T-helper 1 cell (primary cell): ENCODE measurements at places on chromosomes 11 and 22.

DNA sequence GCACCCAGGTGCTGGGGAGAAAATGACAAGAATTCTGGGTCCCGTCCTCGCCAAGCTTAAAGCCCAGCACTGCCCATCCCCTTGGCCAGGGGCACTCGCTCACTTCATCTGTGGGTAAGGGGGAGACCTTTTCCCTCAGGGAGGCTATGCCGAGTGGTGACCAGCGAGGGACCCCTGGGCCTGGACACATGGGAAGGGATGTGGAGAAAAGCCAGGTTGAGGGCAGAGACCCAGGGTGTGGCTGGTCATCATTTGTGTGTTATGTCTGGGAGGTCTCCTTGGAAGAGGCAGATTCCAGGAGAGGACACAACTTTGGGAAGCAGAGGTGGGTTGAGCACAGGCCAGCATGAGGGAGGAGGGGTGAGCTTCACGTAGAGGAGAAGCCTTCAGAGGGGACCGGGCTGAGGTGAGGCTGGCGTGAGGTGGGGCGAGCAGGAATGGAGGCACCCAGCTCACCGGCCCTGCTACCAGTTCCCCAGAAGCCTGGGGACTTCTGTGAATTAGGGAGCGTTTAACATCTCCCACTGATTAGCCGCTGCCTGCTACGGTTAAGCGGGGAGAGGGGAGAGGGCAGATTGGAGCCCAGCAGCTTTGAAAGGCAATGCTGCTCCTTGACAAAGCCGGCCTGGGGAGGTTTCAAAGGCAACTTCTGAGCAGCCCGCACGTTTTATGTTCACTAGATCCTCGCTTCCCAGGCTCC is 25.8 kb upstream of the NECTIN1 start:
- DNase-seq: no peak

GRCh38 chr22:39439170-39439569 is 17.6 kb upstream of the MGAT3 start:
- no peak for DNase-seq

DNA sequence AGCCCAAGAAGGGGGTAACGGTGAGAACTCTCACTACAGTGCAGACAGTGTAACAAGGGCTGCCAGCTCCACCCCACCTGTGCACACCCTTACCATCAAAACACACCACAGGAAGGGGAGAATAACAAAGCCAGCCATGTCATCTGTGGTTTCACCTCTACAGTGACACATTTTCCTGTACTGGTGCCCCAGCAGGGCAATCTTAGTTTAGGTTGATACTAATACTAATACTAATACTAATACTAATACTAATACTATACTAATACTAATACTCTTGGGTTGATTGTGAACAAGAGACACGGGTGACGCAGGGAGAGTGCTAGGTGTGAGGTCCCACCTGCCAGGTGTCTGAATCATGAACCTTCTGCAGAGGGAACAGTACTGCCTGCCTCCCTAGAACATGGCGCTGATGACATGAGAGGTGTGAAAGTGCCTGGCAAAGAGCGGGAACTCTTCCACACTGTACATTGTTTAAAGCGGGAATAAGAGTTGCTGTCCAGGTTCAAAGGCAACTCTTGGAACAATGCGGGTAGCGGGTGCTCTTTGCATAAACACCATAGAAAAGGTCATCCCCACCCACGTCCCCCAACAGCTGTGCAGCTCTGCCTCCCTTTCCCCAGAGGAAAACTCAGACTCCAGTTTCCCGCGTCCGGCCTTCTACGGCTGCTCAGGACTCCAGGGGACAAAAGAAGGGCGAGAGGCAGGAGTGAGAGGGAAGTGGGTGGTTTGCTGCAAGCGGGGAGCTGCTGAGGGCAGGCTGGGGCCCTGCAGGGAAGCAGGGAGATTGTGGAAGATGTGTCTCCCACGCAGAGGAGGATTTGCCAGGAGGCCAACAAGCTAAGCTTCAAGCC is 25.0 kb upstream of the TMPRSS4 start:
- DNase-seq: peak; percentile 69

DNA sequence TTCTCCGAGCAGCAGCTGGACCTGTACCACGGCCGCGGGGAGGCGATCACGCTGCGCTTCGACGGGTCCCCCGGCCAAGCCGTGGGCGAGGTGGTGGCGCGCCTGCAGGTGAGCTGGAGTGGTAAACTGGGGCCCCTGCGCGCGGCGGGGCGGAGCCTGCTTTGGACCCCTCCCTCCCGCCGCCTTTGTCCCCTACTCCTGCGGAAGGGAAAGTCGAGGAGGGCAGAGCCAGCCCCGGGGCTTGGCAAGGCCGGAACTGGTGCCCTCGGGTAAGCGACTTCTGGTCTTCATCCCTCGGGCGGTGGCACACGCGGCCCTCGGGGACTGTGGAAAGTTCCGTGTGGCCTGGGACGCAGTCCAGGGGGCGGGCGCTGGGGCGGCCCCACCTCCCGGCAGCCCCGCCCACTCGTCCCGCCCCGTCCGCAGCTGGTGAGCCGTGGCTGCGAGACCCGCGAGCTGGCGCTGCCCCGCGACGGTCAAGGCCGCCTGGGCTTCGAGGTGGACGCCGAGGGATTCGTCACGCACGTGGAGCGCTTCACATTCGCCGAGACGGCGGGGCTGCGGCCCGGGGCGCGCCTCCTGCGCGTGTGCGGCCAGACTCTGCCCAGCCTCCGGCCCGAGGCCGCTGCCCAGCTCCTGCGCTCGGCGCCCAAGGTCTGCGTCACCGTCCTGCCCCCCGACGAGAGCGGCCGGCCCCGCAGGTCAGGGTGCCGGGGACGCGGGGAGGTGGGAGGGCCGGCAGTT is 9.2 kb downstream of the SIPA1 start:
- no peak for DNase-seq

- DNase-seq: no peak
These were observed 30.1 kb upstream of the NOX4 start for GRCh38 chr11:89521294-89521693.

- peak; percentile 37 for DNase-seq
These were observed 78.0 kb upstream of the PPARA start for GRCh38 chr22:46072110-46072881.

DNA sequence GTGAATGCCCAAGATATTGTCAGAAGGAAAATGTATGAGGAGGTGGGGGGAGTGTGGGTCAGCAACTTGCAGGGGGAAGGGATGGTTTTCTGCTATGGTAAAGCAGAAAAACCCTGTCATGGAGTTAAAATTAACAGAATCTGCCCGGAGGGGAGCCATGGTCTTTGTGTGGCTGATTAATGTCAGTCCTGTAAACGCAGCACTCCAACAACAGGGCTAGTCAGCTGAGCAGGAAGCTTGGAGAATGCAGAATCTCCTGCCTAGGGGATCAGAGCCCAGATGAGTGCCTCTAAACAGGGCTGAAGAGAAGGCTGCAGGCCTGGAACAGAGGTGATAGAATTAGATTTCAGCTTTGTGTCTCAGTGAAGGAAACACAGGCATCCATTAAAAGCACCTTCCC is 140.9 kb upstream of the MTNR1B start:
- DNase-seq: no peak

GRCh38 chr11:120043328-120043945 is 94.5 kb downstream of the TRIM29 start:
- no peak for DNase-seq

GRCh38 chr11:108393046-108393445 is 74.3 kb downstream of the C11orf65 start:
- no peak for DNase-seq

DNA sequence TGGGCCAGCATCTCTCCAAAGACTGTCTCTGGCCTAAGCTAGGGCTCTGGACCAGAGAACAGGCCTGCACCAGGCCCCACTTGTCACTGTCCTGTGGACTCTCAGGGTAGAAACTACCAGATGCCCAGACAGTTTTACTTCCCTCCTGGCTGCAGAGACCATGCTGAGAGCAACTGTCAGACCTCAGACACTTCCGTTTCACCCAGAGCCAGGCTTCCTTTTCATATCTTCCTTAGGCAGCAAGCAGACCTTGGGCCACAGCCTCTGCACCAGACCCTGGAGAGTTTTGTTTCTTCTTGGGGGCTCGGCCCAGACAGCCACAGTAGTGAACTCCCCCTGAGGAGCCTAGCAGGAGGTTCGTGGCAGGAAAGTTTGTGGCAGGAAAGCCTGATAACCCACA is 12.1 kb upstream of the FCHSD2 start:
- no peak for DNase-seq

DNA sequence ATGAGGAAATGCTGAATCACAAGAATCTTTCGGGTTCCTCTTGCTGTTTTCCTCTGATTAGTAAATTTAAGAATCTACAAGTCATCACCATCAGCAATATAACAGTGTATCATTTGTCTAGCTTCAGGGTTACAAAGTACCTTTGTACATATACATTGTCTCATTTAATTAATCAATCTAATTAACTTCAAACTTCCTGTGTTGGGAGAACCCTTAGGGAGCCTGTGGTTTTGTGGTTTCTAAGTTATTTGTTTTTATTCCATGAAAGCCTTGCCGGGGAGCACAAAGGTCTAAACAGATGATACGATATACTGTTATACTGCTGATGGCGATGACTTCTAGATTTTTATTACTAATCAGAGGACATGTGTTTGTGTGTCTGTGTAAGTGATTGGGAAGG is 41.0 kb downstream of the TIMP3 start:
- no peak for DNase-seq

DNA sequence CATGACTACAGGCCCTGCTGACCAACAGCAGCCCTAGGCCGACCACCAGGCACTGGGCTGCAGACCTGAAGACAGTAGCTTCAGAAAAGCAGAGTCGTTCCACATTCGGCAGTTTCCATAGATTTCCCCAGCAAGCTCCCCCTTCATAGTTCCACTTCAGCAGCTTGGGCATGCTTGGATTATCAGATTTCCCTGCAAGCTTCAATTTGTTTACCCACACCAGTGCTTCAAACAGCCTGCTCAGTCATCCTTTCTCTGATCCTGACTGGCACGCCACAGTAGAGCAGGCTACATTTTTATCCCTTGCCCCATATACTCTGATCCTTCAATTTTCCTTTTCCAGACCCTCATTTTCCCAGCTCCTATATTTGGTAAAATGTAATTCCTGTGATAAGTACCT is 51.1 kb upstream of the CFAP300 start:
- no peak for DNase-seq

DNA sequence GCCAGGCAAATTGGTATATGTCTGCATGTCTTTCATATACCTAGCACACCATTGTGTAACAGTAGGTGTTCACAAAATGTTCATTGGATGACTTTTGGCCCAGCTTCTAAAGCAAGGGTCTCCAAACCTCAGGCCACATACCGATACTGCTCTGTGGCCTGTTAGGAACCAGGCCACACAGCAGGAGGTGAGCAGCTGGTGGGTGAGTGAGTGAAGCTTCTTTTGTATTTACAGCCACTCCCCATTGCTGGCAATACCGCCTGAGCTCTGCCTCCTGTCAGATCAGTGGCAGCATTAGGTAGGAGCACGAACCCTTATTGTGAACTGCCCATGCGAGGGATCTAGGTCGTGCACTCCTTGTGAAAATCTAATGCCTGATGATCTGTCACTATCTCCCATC is 836.6 kb downstream of the NTM start:
- DNase-seq: no peak

- no peak for DNase-seq
These were observed 9.9 kb downstream of the OR6M1 start for GRCh38 chr11:123796226-123796625.

- no peak for DNase-seq
These were observed 117.6 kb upstream of the CRYBB3 start for GRCh38 chr22:25082096-25082495.

DNA sequence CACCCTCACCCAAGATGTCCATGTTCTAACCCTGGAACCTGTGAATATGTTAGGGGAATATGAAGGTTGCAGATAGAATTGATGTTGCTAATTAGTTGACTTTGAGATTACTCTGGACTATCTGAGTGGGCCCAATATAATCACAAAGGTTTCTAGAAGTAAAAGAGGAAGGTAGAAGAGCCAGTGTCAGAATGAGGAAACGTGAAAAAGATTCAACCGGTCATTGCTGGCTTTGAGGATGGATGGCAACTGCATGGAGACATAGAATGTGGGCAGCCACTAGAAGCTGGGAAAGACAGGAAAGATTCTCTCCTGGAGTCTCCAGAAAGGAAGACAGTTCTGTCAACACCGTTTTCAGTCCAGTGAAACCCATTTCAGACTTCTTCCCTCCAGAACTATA is 86.6 kb downstream of the CLPB start:
- DNase-seq: no peak

DNA sequence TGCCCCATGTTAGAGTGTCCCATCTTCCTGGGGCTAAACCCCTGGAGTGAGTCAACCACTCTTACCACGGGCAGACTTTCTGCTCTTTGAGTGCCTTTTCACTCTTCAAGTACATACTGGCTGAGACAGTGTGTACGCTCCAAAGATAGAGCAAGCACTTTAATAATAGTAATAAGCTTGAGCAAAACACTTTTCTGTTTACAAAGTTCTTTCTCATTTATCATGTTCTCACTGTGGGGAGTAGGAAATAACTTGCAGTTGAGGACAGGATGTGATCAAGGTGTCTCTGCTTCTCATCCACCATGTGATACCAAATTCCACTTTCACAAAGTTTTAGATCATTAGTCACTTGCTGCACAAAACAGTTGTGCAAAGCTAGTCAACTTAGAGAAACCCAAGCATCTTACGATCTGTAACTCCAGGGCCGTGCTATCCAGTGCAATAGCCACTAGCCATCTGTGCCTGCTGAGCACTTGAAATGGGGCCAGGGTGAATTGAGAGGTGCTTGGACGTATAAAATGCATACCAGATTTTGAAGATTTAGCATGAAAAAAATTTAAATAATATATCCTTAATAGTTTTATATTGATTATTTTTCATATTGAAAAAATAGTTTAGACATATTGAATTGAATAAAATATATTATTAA is 135.3 kb downstream of the KIF18A start:
- no peak for DNase-seq

GRCh38 chr22:29477723-29478318 is 2.2 kb upstream of the NEFH start:
- no peak for DNase-seq

GRCh38 chr11:24132471-24132870 is 364.4 kb upstream of the LUZP2 start:
- no peak for DNase-seq

- DNase-seq: no peak
These were observed 1123.4 kb upstream of the RAG2 start for GRCh38 chr11:37721485-37721884.

DNA sequence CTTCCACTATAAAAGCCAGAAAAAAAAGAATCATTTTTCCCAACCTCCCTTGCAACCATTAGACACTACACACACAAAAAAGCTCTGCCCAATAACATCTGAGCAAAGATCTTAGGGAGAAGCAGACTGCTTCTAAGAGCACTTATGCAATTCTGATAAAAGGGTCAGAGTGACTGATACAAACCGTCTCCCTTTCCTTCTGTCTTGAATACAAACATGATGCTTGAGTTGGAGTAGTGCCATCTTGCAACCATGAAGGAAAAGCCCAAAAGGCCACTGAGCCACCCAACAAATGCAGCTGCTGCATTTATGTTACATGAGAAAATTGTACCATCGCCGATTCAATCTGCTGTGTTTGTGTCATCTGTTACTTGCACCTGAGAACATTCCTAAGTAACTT is 47.6 kb upstream of the EED start:
- no peak for DNase-seq

DNA sequence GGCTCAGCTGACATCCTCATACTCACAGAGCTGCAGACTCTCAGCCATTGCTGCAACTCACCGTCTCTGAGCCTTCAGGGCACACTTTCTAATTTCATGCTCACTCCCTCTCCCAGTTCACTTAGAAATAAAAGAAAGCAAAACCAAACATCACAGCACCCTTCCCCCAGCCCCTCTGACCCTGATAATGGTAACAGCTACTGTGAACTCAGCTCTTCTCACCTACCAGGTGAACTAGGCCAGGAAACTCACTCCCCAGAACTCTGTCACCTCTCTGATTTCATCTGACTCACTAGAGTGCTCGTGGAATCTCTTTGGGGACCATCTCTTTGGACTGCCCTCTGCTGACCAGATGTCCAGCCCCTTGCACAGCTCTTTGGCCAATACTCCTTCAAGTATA is 14.5 kb upstream of the PARVA start:
- DNase-seq: no peak
